Cortex of kidney (tissue), 1 donor: ENCODE measurements at places on chromosomes 3 and 15.

DNA sequence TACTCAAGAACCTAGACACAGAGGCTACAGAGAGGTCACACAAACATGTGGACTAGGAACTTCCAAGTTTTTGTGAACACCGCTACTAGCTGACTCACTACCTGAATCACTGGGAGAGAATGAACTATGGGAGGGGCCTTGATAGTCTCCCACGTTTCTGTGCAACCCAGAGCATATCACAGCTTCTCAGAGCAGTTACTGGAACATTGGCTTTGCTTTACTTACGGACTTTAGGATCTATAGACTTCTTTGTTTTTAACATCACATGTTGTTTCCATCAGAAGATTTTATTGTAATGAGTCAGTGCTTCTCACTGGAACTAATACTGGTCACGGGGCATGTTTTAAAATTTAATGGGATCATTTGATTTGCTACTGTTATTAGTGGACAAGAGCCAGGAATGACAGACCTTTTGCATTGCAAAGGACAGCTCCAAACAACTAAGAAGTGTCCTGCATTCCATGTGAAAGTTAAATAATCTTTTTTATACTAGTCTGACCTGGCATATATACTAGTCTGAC is 35.6 kb downstream of the RTP4 start:
- DNase-seq: no peak

- no peak for DNase-seq
Observed at GRCh38 chr3:176347424-176348146, 849.7 kb downstream of the TBL1XR1 start.

GRCh38 chr3:105869531-105869833 is 670 bp upstream of the CBLB start:
- DNase-seq: no peak

DNA sequence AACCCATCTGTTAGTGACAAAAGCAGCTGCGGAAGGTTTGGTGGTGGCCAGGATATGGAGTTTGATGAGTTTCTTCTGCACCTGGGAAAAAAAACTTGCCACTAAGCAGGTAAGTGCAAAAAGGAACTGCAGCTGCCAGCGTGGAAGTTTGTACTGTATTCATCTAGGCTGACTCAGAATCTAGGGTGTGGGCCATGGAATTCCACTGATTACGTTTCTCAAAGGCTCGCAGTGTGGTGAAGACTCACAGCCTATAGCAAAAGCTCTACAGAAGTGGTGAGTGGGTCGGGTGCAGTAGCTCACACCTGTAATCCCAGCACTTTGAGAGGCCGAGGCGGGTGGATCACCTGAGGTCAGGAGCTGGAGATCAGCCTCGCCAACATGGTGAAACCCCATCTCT is 334.6 kb upstream of the GRM7 start:
- no peak for DNase-seq

GRCh38 chr15:41840673-41841072 is 2.0 kb downstream of the PLA2G4B start:
- no peak for DNase-seq

- no peak for DNase-seq
Observed at GRCh38 chr3:58683466-58683865, 16.9 kb upstream of the FAM3D start.
